ENCODE measurements at places on chromosomes 7 and 10.

DNA sequence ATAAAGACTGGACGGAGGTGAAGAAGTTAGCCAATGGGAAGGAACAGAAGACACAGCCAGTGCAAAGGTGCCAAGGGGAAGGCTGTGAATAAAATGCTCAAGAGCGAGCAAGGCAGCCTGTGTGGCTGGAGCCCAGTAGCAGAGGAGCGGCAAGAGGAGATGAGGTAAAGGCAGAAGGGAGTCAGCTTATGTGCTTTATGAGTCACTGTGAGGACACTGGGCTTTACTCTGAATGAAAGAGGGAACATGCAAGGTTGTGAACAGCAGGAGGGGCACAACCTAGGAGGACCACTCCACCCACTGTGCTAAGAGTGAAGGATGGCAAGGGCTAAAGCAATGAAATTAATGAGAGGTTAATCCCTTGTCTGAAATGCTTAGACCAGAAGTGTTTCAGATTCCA, 129.0 kb upstream of the ODAD2 start:
- H3K27ac ChIP-seq, result no peak overlapping the region
- H3K36me3 ChIP-seq, result peaks cover 10% of the 10 kb centered on the region
- H3K4me1 ChIP-seq, result no peaks in the 10 kb centered on the region
- no peak for DNase-seq
- H3K4me3 ChIP-seq, result no peak overlapping the region
- H3K27me3 ChIP-seq, result no peaks in the 10 kb centered on the region

DNA sequence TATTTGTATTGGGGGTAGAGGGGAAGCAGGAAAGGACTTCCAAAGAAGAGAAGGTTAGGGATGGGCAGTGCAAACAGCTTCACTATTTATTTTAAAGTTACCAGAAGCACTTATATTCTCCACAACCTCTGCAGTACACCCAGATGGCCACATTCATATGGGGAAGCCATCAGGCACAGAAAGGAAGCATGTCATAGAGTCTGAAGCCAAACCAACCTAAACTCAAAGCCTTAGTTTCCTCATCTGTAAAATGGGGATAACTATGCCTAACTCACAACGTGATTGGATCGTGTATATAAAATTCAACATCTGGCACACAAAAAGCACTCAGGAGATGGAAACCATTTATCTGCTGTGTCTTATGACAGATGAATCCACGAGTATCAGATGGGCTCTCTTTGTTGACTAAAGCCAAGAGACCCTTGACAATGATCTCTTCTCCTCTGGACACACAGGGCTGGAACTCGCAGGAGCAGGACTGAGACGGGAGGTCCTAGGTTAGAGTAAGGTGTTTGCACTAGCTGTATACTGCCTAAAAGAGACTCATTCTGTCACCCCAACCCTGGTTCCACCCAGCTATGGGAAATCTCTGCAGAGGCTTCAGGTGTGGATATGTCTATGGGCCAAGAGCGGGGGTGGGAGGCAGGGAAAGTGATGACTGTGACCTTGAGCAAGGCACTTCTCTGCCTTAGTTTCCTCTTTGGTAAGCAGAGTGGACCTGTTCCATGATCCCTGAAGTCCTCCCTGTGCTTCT, 1.8 kb downstream of the KIAA1549 start:
- peaks cover 5% of the 10 kb centered on the region for H3K4me1 ChIP-seq
- H3K27me3 ChIP-seq, result peaks cover 10% of the 10 kb centered on the region
- H3K27ac ChIP-seq, result no peak overlapping the region
- H3K4me3 ChIP-seq, result no peak overlapping the region
- DNase-seq, result no peak
- no peaks in the 10 kb centered on the region for H3K36me3 ChIP-seq

DNA sequence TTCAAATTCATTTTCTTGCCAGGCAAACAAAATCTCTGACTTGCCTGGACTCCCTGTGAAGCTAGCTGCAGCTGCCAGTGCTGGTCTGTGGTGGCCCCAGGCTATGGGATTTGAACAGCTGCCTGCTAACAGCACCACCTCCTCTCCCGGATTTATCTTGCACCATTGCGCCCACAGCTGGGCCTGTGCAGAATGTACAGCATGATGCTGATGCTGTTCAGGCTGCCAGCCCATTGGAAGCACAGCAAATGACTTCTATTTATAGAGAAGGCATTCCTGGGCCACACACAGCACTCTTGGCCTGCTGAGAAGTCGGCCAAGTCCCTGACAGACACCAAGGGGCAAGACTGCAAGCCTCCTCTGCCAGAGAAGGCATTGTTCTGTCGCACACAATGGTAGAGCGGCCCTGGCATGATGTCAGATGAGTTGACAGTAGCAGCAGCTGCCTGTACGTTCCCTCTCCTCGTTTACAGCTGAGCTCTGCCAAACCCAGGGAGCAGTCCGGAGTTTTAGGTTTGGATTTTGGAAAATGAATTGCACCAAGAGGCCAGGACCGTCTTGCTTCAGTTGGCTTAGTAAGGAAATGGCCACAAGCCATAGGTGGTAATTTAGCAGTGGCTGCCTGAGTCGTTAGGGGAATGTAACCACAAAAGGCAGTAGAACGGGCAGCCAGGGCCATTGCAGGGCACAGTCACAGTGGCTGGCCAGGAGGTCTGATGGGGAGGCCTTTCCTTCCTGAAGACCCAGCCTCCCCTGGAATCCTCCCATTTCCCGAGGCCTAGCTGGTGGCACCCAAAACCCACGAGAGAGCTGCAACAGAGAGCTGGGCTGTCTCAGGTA, 38.5 kb downstream of the MTURN start:
- no peak overlapping the region for H3K27ac ChIP-seq
- no peak overlapping the region for H3K4me3 ChIP-seq
- peaks cover 12% of the 10 kb centered on the region for H3K4me1 ChIP-seq
- H3K36me3 ChIP-seq, result no peaks in the 10 kb centered on the region
- DNase-seq, result no peak

- no peaks in the 10 kb centered on the region for H3K36me3 ChIP-seq
- H3K27ac ChIP-seq, result no peak overlapping the region
- H3K4me1 ChIP-seq, result no peaks in the 10 kb centered on the region
- H3K27me3 ChIP-seq, result peaks cover 43% of the 10 kb centered on the region
- H3K4me3 ChIP-seq, result no peak overlapping the region
Observed at GRCh38 chr10:128536259-128536658, 410.0 kb upstream of the MKI67 start.

- peaks cover 10% of the 10 kb centered on the region for H3K4me1 ChIP-seq
- H3K4me3 ChIP-seq, result no peak overlapping the region
- H3K27me3 ChIP-seq, result no peaks in the 10 kb centered on the region
Observed at GRCh38 chr7:14201353-14201752, 211.9 kb upstream of the ETV1 start.

DNA sequence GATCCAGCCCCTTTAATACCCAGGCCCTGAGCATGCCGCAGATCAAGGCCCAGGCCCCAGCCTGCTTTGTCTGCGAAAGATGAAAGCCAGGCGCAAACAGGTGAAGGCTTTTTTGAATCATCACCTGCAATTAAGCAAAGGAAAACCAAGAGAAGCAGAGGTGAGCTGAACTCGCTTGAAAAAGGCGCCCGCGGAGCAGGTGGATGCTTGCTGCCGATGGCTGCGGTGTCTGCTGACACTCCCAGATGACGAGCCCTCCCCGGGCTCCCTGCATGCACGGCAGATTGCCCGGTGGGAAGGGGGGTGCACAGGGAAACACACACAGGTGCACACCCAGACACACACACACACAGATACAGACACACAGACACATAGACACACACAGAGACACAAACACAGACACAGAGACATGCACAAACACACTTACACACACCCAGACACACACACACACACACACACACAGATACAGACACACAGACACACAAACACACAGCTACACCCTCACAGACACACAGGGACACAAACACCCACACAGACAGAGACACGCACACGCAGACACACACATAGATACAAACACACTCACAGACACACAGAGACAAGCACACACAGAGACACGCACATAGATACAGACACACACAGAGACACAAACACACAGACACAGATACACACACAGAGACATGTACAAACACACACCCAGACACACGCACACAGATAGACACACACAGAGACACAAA, 142.6 kb upstream of the RNF32 start:
- no peaks in the 10 kb centered on the region for H3K4me1 ChIP-seq
- no peak overlapping the region for H3K27ac ChIP-seq
- H3K4me3 ChIP-seq, result no peak overlapping the region
- no peak for DNase-seq
- H3K27me3 ChIP-seq, result no peaks in the 10 kb centered on the region

GRCh38 chr10:132407846-132408278, 10.9 kb downstream of the PWWP2B start:
- peak; percentile 95 for DNase-seq
- no peaks in the 10 kb centered on the region for H3K27me3 ChIP-seq
- peak overlapping the region; percentile 0 for H3K4me3 ChIP-seq
- peak overlapping the region; percentile 83 for H3K27ac ChIP-seq

- H3K36me3 ChIP-seq, result no peaks in the 10 kb centered on the region
- DNase-seq, result peak; percentile 70
- H3K27ac ChIP-seq, result peak overlapping the region; percentile 80
- peak overlapping the region; percentile 74 for H3K4me3 ChIP-seq
Observed at GRCh38 chr7:87599336-87599735, 1.3 kb downstream of the ABCB1 start.

DNA sequence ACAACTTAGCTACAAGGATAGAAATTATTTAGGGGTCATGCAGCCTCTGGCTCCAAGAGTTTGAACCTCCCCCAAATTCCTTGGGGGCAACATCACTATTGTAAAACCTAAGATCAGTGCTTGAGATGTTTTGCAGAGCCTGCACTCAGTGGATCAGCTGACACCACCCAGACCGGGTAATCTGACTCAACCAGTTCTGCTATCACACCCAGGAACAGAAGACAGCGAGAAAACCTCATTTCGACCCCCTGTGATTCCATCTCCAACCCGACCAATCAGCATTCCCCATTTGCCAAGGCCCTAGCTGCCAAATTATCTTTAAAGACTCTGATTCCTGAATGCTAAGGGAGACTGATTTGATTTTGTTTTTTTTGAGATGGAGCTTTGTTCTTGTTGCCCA, 5.2 kb downstream of the TACR2 start:
- H3K36me3 ChIP-seq, result no peaks in the 10 kb centered on the region
- no peak overlapping the region for H3K27ac ChIP-seq
- no peak for DNase-seq
- peaks cover 7% of the 10 kb centered on the region for H3K4me1 ChIP-seq
- H3K4me3 ChIP-seq, result no peak overlapping the region
- no peaks in the 10 kb centered on the region for H3K27me3 ChIP-seq

GRCh38 chr7:108653526-108653925, 83.9 kb downstream of the DNAJB9 start:
- no peaks in the 10 kb centered on the region for H3K36me3 ChIP-seq
- H3K27ac ChIP-seq, result no peak overlapping the region
- H3K27me3 ChIP-seq, result no peaks in the 10 kb centered on the region

- no peak overlapping the region for H3K4me3 ChIP-seq
- no peak overlapping the region for H3K27ac ChIP-seq
- no peaks in the 10 kb centered on the region for H3K4me1 ChIP-seq
- no peaks in the 10 kb centered on the region for H3K36me3 ChIP-seq
- H3K27me3 ChIP-seq, result no peaks in the 10 kb centered on the region
Observed at GRCh38 chr7:84722086-84722485, 464.8 kb downstream of the SEMA3D start.

DNA sequence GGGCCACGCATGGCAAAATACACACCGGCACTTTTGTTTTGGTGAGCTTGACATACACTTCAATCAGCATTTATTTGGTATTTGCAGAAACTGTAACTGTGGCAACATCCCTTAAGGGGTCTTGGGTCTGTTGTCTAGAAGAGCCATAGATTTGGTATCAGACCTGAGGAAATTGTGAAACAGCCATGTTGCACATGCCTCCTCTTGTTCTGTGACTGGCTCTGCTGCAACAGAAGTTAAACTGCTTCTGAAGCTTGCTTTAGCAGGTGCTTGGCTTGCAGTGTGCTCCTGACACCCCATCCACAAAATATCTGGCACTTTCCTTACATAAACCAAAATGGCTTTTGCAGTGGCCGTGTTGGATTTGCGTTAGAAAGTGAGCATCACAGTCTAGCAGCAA, 247.3 kb downstream of the GATA3 start:
- H3K4me3 ChIP-seq, result no peak overlapping the region
- no peaks in the 10 kb centered on the region for H3K27me3 ChIP-seq
- H3K27ac ChIP-seq, result no peak overlapping the region
- H3K4me1 ChIP-seq, result no peaks in the 10 kb centered on the region

- DNase-seq, result no peak
- H3K27ac ChIP-seq, result no peak overlapping the region
- no peaks in the 10 kb centered on the region for H3K4me1 ChIP-seq
- no peaks in the 10 kb centered on the region for H3K27me3 ChIP-seq
- no peak overlapping the region for H3K4me3 ChIP-seq
Observed at GRCh38 chr7:32161708-32162107, 91.5 kb upstream of the PDE1C start.

DNA sequence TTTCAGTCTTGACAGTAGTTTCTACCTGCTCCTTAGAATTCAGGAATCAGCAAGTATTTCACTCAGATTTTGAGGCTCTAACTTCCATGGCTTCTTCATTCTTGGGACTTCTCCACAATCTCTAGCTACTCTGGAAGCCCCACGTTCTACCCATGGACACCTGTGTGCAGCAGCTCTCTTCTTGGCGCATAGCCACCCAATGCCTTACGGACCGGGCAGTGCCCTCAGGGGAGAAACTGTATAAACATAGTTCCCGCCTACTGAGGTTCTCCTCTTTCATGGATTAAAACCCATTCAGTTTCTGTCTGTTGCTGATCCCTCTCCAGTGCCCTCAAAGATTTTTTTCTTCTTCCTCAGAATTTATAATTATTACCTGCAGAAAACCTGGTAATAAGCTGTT, 177.1 kb downstream of the SORCS1 start:
- no peaks in the 10 kb centered on the region for H3K27me3 ChIP-seq
- H3K36me3 ChIP-seq, result no peaks in the 10 kb centered on the region

GRCh38 chr10:436911-437665, 252.4 kb downstream of the DIP2C start:
- H3K4me1 ChIP-seq, result no peaks in the 10 kb centered on the region
- H3K27ac ChIP-seq, result no peak overlapping the region
- DNase-seq, result no peak

- no peaks in the 10 kb centered on the region for H3K36me3 ChIP-seq
- H3K4me3 ChIP-seq, result no peak overlapping the region
- H3K27ac ChIP-seq, result no peak overlapping the region
Observed at GRCh38 chr7:135981958-135982646, 4.9 kb upstream of the MTPN start.

GRCh38 chr7:157903710-157904109, 566.9 kb downstream of the DNAJB6 start:
- no peak overlapping the region for H3K27ac ChIP-seq
- no peaks in the 10 kb centered on the region for H3K36me3 ChIP-seq
- H3K4me1 ChIP-seq, result no peaks in the 10 kb centered on the region

DNA sequence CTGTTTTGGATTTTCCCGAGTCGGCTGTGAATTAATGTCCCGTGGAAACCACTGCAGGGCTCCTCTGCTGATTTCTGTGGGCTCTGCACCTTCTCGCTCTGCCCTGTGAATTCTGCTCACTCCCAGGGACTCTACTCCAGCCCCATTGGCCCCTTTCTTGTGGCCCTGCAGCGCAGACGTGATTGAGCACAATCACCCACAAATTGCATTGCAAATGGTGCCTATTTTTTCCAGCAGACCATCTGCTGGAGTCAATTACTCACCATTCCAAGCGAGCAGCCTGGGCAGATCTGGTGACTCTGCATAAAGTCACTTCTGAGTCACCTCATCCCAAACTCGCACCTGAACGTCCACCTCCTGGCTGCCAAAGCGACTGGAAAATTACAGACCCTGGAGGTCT, 235.8 kb downstream of the PAXIP1 start:
- no peaks in the 10 kb centered on the region for H3K4me1 ChIP-seq
- no peak for DNase-seq
- H3K27me3 ChIP-seq, result no peaks in the 10 kb centered on the region
- no peak overlapping the region for H3K4me3 ChIP-seq

- H3K4me1 ChIP-seq, result no peaks in the 10 kb centered on the region
- no peak overlapping the region for H3K27ac ChIP-seq
- no peaks in the 10 kb centered on the region for H3K27me3 ChIP-seq
Observed at GRCh38 chr7:50994753-50995319, 212.1 kb upstream of the GRB10 start.

Measured in large intestine (tissue), 12 donors.